ENCODE measurements at places on chromosomes 5 and 9.

GRCh38 chr5:142403583-142403982, 78.8 kb upstream of the SPRY4 start:
- DNase-seq, result no peak

DNA sequence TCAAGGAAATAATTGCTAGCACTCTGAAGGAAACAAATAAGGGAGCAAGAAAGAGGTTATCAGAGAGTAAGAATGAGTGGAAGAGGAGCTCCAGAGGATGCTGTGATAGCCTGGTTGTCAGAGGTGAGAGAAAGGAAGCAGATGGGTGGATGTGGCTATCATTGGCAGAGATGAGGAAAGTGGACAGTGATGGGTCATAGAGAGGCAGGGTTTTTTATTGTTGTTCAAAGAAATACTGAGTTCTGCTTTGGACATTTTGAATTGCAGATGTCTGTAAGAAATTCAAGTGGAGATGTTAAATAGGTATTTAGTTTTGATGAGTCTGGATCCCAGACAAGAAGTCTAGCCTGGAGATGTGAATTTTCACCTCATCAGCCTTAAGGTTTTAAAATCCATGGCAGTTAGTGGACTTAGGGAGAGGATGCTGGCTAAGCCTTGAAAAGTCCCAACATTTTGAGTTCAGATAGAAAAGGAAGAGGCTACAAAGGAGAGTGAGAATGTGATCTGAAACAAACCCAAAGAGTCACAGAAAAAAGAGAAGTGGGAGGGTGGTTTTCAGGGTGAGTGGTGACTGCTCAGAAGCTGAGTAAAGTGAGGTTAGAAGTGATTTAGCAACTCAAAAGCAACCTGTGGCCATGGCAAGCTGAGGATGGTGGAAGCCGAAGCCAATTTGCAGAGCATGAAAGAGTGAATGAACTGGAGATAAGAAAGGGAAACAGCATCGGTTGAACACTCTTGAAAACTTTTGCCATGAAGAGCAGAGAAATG, 50.4 kb downstream of the PPIC start:
- no peak for DNase-seq

- no peak for DNase-seq
These were observed 170.0 kb downstream of the CCDC171 start for GRCh38 chr9:15722888-15723287.

DNA sequence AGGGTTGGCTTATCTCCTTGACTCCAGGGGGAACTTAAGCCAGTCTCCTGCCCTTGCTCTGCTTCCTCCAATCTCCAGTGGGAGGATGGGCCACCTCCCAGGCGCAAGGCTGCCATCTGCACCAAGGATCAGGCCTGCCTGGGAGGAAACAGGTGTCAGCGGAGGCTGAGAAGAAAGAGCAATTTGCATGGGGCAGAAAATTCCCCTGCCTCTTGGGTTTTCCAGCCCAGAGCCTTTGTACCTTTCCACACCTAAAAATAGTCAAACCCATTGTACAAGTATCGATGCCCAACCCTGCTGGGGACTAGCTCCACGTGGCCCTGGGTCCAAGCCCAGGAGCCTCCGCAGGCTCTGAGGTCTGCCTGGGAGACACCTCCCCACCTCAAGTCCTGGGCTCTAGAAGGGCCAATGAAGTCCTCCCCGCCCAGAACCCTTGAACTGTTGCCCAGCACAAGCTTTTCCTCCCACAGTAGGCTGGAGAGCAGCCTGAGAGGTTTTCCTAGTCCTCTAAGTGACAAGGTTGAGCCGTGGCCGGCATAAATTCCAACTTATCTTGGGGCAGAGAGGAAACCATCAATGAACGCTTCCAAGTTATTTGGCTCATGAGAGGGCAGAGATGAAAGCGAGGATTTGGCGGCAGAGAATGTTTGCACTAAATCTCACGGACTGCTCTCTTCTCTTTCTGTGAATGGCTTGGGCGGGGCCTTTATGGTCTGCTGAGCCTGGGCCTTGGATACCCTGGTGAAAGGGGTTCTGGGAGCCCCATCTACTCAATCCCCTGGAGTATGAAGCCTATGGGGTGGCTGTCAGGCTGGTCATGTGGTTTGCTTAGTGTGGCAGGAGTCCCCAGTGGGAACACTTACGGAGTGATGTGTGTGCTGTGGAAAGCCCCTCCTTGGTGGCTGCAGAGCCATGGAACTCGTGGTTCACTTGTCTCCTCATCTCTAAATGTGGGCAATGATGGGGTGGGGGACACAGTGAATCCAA, 15.6 kb downstream of the JADE2 start:
- DNase-seq, result no peak

DNA sequence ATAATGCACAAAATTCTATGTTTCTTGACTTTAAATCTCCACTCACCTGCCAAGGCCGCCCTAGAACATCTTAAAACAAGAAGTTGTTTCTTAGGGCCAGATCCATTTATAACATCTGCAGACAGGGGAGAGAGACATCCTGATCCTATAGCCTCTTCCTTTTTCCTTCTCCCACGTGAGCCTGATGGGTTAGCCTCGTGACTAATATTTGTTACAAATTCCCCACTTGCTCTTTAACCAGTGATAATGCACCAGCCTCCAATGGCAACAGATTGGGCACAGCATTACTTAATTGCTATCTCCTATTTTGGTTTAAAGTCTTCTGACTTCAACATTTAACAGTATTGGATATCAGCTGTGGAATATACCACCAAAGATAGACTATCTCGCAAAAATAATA, 196.5 kb downstream of the GADD45G start:
- DNase-seq, result no peak

DNA sequence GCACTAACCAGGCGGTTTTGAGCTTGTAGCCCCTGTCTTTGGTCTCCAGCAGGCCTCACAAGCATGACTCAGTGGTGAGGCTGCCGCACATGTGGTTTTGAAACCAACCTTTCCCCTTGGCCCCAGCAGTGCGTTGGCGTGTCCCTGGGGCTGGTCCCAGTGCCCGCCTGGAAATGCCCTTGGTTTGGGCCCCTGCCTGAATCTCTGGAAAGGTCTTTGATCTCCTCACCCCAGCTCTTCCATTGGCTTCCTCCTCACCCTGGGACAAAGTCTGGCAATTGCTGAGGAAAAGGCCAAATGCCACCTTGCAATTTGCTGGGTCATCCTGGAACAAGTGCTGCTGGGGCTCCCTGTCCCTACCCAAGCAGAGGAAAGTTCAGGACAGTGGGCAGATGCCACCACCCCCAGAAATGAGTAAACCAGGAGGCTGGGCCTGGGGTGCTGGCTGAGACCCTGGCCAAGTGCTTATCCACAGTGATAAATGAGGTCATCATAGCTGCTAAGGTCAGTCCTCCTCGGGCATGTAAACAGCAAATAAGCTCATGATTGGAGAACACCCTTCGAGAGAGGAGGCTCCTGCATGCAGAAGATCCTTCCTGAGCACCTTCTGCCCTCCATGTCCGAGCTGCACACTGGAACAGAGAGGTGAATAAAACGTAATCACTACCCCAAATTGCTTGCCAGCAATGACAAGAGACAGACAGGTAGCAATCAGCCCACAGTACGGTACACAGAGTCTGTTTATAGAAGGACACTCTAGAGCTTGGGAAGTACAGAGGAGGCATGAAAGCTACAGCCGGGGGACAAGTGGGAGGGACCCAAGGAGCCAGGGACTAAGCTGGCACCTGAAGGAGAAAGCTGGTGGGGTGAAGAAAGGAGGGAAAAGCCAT, 98.9 kb upstream of the CPEB4 start:
- no peak for DNase-seq

- DNase-seq, result no peak
These were observed 5.4 kb upstream of the CPLANE1 start for GRCh38 chr5:37254581-37254980.

DNA sequence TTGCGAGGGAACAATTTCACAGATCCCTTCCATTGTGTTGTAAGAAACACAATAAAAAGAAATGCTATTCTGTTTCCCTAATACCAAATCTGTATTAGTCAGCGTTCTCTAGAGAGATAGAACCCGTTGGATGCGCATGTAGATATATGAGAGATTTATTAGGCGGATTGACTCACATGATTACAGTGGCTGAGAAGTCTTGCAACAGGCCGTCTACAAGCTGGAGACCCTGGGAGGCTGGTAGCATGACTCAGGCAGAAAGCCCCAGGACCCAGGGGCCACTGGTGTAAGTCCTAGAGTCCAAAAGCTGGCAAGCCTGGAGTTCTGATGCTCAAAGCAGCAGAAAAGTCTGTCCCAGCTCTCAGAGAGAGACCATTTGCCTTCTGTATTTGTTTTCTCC, 18.4 kb upstream of the IL17B start:
- no peak for DNase-seq

DNA sequence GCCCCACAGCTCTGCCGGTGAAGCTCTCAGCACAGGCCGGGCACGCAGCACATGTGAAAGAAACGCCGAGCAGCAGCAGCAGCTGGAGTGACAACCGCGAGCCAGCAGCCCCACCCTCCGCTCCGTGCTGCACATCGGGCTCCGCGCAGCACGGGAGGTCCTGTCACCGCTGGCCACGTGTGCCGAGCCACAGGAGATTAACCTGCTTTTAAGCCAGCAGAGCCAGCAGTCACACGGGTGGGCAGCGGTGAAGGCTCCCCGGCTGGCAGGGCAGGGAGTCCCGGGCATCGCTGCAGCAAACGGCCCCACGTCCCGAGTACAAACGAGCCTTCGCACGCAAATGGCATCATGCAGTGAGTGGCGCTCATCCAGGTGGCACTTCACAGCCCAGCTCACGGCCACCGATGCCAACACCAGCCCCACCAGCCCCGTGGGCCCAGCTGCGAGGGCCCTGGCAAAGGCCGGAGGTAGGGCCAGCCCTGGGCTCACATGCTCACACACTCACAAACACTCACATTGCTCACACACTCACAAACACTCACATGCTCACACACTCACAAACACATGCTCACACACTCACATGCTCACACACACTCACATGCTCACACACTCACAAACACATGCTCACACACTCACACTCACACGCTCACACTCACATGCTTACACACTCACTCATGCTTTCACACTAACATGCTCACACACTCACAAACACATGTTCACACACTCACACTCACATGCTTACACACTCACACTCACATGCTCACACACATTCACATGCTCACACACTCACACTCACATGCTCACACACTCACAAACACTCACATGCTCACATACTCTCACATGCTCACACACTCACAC, 11.1 kb downstream of the CCDC187 start:
- DNase-seq, result no peak

GRCh38 chr5:158154226-158155005, 295.5 kb upstream of the CLINT1 start:
- DNase-seq, result no peak

DNA sequence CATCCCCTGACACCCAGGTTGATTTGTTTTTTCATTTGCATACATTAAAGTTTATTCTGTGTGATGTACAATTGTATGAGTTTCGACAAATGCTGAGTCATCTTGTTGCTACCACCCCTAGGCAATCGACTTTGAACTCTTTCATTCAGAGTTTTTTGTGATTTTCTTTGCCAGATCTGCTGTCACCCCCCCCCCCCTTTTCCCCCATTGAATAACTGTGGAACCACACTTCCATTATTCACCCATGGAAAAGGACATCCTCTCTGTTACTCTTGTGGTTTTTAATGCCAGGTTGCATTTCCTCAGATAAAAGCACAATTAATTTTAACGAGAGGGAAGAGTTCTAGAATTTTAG, 13.7 kb upstream of the FAM120AOS start:
- DNase-seq, result no peak

GRCh38 chr5:172699999-172700364, 58.9 kb downstream of the NEURL1B start:
- DNase-seq, result no peak

- DNase-seq, result no peak
These were observed 202.6 kb downstream of the TSSK1B start for GRCh38 chr5:113232221-113232620.

DNA sequence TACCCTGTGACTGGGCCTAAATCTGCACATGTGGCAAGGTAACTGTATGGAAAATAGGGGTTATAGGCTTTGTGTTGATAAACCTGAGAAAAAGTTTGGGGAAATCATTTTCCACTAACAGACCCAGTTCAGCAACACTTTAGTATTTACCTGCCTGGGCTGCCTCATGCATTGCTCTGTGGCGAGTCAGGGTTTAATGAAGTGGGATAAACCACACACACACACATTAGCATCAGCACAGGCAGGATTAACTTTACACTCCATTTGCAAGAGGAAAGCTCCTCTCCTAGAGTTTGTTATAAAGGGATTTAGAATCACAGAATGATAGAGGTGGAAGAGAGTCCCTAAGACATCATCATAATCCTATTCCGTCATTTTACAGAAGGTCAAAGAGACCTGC, 20.0 kb upstream of the ZCCHC7 start:
- no peak for DNase-seq

- no peak for DNase-seq
These were observed 297.3 kb upstream of the RIOK2 start for GRCh38 chr5:97480313-97480712.

DNA sequence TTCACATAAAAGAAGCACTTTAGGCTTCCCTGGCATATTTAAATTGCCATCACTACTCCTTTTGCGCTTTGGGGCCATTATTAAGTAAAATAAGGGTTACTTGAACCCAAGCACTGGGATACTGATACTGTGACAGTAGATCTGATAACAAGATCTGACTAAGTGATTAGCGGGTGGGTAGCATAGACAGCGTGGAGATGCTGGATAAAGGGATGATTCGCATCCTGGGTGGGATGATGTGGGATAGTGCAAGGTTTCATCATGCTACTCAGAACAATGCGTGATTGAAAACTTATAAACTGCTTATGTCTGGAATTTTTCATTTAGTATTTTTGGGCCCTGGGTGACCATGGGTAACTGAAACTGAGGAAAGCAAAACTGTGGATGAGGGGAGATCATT, 75.1 kb downstream of the PTTG1 start:
- no peak for DNase-seq

DNA sequence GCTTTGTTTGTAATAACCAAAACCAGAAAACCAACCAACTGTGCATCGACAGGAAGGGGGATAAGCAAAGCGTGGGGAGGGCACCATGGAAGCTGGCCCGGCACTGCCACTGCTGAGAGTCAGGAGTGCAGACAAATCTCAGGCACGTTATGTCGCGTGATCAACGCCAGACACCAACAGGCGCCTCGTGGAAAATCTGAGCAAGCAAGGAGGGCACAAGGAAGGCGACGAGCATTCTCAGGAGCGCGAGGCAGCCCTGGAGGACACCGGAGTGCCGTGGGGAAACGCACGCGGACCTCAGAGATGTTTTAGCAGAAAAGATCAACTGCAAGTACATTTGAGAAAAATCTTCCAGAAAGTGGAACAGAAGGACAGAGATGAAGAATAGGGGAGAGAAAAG, 15.1 kb upstream of the NSMF start:
- no peak for DNase-seq

DNA sequence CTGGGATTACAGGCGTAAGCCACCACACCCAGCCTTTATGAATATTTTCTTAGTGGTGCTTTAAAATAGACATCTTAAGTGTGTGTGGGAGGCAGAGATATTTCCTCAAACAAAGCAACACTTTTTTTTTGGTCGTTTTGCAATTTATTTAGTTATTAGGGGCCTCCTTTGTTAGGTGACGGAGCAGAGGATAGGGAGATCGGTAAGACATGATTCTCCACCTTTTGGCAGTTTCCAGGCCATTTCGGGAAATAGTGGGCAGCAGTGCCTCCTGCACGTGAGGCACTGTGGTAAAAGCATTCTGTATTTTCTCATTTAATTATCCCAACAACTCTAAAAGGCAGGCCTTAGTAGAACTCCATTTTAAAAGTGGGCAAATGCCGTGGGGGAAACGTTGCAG, 1.9 kb downstream of the OCLN start:
- DNase-seq, result no peak

GRCh38 chr9:132946211-132946610, 1.8 kb upstream of the TSC1 start:
- DNase-seq, result no peak

- no peak for DNase-seq
These were observed 60.7 kb downstream of the MAN2A1 start for GRCh38 chr5:109750463-109750862.

Measured in hypothalamus (tissue), 51 donors.